ENCODE measurements at places on chromosomes 2 and 18.
A peak's percentile ranks its signal among the peaks of the same experiment; 100 is the strongest.

DNA sequence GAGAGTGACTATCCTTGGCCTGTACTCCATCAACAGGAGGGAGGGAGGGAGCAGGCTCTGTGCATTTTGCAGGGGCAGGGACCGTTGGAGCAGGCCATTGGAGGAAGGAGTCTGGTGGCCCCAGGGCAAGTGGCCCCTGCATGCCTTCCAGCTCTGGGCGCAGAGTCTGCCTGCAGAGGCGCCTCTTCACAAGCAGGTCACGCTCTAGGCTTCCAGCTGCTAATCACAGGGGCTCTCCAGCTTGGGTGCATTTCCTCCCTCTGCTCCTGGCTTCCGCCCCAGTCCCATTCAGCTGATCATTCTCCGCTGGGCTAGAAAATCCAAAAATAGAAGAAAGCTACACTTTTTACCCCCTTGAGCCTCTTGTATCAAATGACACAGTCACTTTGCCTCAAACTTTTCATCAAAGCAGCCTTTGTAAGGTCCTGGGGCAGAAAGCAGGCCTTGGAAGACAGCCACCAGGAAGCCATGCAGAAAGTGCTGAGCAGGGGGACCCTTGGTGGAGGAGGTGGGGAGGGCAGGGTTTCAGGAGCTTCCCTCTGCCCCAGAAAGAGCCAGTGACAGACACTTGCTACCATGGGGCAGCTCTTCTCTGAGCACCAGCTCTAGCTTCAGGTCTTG lies 11.3 kb downstream of the TMEM247 start:
- DNase-seq, result no peak

- DNase-seq, result no peak
Measured at GRCh38 chr18:62372156-62372555, 47.0 kb downstream of the TNFRSF11A start.

DNA sequence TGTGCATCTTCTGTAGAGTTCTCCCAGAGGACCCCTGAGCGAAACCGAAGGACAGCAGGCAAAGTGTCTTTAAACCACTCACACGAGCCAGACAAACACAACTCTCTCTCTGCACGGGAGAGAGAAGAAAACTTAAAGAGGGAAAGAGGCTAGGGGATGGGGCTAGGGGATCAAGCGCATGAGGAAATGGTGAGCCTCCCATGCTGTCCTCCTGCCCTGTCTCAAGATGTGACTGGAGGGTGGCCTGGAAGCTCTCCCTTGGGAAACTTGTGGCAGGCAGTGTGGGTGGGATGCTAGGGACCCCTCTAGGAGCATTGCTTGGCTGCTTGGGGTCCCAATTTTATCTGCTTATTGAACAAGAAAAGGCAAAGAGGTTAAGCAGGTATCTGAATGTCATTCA lies 44.5 kb downstream of the CYP26B1 start:
- no peak for DNase-seq

DNA sequence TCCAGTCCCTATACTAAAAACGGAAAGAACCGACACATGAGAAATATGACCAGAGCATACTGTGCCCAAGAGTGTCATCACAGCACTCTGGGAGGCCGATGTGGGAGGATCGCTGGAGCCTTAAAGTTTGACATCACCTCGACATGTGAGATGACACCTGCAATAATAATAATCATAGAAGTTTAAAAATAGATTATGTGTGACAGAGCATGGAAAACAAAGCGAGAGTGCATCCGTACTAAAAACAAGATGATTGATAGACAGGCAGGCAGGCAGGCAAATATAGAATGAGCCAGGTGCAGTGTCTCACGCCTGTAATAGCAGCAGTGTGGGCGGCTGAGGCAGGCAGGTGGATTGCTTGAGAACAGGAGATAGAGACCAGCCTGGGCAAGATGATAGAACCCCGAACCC lies 114.8 kb upstream of the ANKRD30BL start:
- DNase-seq, result no peak

- no peak for DNase-seq
Measured at GRCh38 chr2:135822855-135823254, 14.1 kb downstream of the LCT start.

GRCh38 chr18:5417342-5417741 lies 121.8 kb upstream of the ZBTB14 start:
- DNase-seq, result peak; percentile 11

DNA sequence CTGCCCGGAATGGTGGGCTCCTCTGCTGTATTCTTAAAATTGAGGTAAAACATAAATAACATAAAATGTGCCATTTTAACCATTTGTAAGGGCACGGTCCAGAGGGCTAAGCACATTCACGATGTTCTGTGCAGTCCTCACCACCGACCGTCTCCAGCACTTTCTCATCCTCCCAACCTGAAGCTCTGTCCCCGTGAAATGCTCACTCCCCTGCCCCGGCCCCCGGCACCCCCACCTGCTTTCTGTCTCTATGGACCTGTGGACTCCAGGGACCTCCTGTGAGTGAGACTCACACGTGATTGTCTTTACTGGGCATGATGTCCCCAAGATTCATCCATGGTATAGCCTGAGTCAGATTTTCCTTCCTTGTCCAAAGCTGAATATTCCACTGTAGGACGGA lies 38.7 kb upstream of the CTDP1 start:
- no peak for DNase-seq

DNA sequence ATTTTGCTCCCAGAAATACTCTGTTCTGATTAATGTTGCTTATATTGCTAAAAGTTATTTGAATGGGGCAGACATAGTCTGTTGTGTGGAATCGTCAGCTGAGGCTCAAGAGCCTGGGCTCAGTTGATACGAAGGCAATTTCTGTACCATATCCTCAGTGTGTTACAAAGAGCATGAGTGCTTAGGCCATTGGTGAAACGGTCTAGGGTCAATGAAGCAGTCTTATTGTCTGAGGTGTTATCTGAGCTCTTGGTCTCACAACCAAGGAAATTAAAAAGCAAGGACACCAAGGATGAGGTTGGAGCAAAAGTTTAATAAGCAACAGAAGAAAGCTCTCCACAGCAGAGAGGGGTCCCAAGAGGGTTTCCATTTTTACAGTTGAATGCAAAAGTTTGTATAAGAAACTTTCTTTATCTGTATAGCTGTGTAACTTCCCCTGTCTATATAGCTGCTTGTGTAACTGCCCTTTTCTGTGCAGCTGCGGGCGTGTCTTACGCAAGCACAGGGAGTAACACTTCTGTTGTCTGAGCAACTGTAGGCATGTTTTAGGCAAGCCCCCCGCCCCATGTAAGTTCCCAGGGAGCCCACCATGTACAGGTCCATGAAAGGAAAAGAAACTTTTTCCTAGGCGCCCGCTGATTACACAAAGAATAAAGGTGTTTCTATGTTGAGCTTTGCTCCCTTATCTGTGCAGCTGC lies 40.6 kb upstream of the DSC1 start:
- DNase-seq, result peak; percentile 21

- no peak for DNase-seq
Measured at GRCh38 chr18:21490748-21491147, 109.8 kb downstream of the ESCO1 start.

DNA sequence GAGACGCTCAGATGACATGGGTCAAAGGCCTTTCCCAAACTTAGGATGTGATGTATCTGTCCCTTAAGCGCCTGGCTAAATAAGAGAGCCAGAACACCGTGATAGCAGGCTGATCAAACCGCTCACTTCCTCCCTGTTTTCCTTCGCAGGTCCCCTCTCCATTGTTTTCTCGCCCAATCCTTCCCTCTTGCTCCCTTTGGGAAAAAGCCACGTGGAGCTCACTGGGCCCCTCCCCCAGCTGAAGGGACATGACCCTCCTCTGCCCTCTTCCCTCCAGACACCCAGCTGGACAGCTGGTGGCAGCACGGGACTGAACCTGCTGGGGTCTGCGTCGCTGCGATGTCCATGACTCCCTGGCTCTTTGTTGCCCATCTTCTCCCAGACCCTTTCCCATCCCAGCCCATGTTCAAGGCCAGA lies 201.7 kb downstream of the TNS1 start:
- DNase-seq, result no peak

GRCh38 chr2:29278966-29279365 lies 163.8 kb downstream of the CLIP4 start:
- DNase-seq, result no peak

DNA sequence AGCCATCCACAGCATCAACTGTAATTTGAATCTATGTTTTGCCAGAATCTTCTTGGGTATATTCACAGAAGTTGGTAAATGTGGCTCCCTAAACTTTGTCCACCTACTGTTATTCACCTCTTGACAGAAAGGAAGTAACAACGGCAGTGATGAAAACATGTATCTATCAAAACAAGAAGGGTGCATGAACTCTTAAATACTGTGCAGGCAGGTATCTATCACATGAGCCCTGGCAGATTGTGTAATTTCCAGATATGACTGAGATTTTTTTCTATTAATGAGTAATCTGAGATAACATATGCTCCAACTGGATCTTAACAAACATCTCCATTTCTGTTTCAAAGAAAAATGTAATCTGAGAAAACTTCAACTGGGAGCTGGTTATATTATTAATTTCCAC lies 36.6 kb downstream of the SFT2D3 start:
- DNase-seq, result no peak

DNA sequence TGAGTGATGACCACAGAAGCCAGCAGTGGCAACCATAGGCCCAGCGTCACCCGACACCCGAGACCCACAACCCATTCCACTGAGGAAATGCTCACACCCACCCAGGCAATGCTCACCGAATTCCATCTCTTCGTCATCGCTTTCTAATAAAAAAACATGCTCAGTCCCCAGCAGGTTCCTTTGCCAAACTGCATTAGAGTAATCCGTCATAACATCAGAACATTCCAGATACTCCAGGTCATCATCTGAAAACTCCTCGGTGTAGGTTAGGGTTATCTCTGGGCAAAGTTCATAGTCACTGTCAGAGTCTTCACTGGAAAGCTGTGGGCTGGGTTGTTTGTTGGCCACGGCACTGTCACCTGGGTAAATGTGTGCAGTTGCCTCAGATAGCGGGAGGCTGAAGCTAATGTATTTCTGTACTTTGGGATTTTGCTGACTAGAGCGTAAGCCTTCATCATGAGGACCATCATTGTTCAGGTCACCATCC lies 49.3 kb downstream of the ALPK2 start:
- no peak for DNase-seq

- no peak for DNase-seq
Measured at GRCh38 chr18:60541661-60542060, 169.1 kb upstream of the MC4R start.

DNA sequence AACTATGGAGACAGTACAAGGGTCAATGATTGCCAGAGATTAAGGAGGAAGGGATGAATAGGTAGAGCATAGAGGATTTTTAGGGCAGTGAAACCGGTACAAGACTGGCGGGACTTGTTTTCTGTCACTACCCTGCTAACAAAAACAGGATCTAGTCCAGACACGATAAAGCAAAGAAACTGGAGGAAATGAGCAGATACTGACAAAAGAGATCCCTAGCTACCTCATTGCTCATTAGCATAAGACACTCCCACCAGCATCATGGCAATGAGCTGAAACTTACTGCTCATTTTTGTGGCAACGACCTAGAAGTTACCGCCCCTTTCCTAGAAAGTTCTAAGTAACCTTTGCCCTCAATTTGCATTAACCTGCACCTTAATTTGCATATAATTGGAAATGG lies 131.2 kb downstream of the ETAA1 start:
- DNase-seq, result no peak

GRCh38 chr2:25322312-25322711 lies 19.4 kb downstream of the DNMT3A start:
- DNase-seq, result no peak

DNA sequence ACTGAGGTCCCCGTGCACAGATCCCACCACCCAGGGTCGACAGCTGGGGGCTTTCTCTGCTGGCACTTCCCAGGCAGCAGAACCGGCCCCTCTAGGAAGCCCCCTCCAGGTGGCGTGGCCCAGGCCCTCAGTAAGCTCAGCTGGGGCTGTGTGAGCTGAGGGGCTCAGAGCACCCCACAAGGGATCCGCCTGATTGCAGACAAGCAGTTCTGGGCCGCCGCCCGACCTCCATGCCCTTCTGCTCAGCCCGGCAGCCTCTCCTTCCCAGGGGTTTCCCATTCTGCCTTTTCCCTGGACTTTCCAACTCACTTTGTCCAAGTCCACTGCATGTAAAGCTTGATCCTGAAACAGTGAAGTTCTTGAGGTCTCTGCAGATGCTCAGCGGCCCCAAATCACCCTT lies 76.4 kb downstream of the NFATC1 start:
- no peak for DNase-seq

- DNase-seq, result no peak
Measured at GRCh38 chr2:15050483-15050882, 418.0 kb downstream of the LRATD1 start.

DNA sequence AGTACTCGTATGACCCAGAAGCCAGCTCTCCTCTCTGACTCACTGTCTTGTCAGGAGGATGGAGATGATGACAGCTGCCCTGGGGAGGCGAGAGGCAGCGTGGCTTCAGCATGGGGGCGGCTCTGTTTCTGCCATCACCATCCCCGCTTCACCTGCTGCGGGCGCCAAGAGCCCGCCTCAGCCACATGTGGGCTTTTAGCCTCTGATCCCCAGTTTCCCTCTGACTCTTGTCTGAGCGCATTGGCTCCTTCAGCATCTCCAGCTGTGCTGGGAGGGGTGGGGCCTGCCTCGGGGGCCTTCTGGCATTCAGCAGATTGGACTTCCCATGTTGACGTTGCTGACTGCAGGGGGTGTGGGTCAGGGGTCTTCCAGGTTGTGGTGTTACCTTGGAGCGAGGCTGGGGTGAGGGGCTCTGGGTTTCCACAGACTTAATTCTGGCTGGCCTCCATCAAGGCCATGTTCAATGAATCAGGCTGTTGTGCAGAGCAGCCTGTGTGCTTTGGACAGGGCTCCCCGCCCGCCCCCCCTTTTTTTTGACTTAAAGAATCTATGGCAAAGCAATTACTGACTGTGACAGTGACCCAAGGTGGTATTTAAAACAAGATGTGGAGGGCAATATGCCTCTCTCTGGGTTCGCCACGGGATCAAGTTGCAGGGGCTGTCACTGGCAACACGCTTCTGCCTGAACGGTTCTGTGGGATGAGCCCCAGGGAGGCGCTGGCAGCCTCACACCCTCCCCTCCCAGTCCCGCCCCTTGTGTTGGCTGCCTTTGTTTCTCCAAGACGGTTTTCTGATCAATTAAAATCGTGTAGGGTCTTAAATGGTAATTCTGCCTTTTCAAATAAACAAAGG lies 228.3 kb downstream of the LDLRAD4 start:
- DNase-seq, result no peak

DNA sequence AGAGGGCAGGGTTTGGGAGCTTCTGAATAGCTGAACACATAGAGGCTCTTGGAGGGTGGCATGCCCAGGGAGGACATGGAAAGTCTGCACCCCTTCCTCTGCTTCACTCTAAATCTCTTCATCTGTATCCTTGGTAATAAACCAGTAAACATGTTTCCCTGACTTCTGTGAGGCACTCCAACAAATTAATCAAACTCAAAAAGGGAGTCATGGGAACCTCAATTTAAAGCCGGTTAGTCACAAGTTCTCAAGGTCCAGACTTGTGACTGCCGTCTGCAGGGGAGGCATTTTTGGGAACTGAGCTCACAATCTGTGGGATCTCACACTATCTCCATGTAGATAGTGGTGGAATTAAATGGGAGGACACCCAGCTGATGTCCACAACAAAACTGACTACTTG lies 33.1 kb upstream of the STON1 start:
- no peak for DNase-seq

GRCh38 chr2:107091163-107091864 lies 205.3 kb upstream of the ST6GAL2 start:
- no peak for DNase-seq

- DNase-seq, result no peak
Measured at GRCh38 chr2:176619504-176619903, 350.3 kb downstream of the MTX2 start.

- no peak for DNase-seq
Measured at GRCh38 chr2:85717308-85718008, 23.3 kb downstream of the GNLY start.

All from CD4-positive, alpha-beta T cell treated with Interferon gamma for 1 hour (primary cell).